ENCODE measurements at places on chromosomes 13 and 19. TPM values are rescaled to one million over a fixed set of nuclear protein-coding genes. Genes with fewer than 3 reads are reported as not detected.

Gene CPB2
- total RNA-seq: not detected

Gene HAUS5
- 5.6 TPM for total RNA-seq

Gene SIGLECL1
- total RNA-seq: not detected

DNA sequence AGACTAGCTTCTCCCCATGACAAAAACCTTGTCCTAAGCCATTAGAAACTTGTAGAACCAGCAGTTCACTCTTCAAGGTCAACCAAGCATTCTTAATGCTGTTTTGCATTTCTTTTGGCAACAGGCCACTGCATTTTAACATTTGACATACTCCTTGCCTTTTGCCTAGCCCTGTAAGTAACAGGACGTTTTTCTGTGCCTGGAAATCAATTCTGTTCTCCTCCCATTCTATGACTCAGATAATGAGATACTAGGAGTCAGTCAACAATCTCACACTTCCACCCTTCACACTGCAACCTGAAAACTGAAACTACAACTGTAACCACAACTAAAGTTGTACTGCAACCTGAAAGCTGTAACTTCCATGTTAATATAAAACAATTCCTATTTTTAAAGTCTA lies 268.7 kb downstream of the MZT1 start:
- DNase-seq: no peak

DNA sequence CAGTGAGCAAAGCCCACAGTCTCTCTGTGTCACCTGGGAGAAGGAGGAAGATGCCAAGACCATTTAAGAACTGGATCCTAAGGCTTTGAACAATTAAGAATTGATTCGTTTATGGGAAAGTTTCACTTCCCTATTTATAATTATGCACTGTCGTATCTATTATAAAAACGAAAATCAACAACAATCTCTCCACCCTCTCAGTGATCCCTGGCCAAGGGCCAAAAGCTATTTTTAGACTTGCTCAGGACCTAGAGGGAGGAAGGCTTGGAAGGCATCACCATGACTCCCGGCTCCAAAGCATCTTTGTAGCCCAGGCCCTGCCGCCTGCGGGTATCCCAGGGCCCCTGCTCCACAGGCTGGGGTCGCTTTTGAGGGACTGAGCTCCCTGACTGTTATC lies 1.3 kb downstream of the RHPN2 start:
- DNase-seq: no peak

DNA sequence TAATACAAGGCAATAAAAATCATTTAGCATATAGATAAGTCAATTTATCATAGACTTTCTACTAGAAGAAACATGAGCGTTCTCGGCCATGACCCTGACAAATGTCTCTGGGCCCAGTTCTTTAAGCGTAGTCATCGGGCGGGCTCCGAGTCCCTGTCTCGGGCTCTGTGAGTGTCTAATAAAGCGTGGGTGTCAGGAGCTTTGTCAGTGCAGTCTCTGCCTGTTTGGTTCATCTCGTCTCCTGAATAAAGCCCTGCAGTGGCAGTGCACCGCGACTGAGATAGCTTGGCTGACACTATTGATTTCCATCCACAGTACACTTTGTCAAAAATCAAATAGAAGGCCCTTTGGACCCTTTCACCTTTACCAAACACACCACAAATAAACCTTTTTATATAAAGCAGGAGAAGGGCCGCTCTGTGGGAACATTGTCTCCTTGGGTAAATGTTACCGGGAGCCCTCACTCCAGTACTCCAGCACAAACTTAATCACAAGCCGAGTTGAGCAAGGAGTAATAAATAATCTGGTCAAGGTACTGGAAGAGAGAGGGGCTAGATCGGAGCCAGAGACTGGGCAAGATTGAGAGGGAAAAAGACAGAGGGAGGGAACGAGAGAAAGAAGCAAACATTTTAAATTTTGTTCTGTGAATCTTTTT lies 368.2 kb upstream of the TSHZ3 start:
- no peak for DNase-seq

DNA sequence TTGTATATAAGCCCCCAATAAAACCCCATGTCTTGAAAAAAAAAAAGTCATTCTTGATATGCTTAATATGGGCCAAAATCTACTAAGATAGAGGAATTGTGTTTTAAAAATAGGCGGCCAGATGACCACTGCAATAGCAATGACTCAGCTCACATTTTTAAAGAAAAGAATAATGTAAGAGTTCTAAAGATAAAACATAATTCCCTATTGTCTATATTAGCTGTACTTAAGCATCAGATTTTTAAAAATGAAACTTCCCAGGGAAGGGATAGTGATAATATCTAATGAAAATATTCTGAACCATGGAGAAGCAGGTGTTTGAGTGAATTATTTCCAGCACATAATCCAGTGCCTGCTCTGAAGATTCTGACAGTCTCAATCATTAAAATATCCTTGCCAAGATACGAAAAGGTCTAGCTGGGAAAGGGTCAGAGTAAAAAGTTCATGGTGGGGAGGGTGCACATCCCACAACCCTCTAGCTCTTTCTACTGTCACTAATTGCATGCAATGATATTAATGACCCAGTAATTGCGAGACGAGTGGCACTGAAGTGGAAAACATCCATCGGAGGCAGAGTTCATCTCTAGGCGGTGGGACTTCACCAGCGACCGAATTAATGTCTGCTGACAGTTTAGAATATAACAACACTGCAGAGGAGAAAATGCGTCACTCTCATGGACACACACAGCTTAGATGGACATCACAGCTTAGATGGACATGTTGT lies 31.6 kb downstream of the EFNB2 start:
- no peak for DNase-seq

DNA sequence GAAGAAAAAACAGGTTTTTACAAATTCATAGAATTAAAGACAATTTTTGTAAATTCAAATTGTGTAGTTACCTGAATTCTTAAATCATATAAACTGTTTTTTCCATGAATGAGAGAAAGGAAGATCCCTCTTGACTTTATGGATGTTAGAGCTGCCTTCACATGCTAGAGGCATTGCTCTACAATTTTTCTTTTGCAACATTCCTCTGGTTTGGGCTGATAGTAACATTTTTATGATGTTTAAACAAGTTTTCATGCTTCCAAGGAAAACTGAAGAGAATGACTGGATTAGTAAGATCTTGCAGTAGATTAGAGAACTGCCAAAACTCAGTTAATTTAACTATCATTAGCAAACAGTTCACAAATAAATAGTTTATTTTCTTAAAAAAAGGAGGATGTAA lies 250.6 kb downstream of the GPC6 start:
- DNase-seq: no peak

Gene AP1M2
- 1.1 TPM for total RNA-seq

Gene ZNF763
- total RNA-seq: 2.6 TPM

DNA sequence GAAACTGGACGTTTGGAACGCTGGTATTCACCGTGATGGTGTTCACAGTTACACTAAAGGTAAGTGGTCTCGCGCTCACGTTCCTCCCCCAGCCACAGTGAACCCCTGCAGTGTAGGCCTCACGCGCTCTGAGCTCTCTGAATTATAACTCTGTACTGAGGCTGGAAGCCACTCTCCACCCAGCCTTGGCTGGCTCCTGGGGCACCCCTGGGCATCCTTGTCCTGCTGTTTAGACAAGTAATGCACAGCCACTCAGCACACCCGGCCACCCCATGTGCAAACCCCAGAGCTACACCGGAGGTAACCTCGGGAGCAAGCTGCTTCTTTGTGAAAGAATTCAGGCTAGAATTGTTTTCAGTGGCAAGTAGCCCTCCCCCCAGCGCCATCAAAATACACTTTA lies 97.3 kb upstream of the MCF2L start:
- DNase-seq: peak; percentile 36
